Foreskin keratinocyte (primary cell): ENCODE measurements at places on chromosomes 6 and 20. TPM values are rescaled to one million over a fixed set of nuclear protein-coding genes. Genes with fewer than 3 reads are reported as not detected.

Gene TRIM15
- not detected in 2 replicates for total RNA-seq

Gene DEK
- total RNA-seq: 125 and 154 TPM in 2 replicates

Gene DEFB124
- total RNA-seq: not detected in 2 replicates

Gene RAET1L
- total RNA-seq: 1.1 and 2.4 TPM in 2 replicates

Gene CDSN
- total RNA-seq: 0.88 and 1.3 TPM in 2 replicates

Gene SMLR1
- total RNA-seq: not detected in 2 replicates

Gene PSORS1C2
- not detected in 2 replicates for total RNA-seq

Gene WFDC2
- 0.42 TPM in 1 of 2 replicates, not detected in the other for total RNA-seq

Gene SALL4
- 0.32 and 0.68 TPM in 2 replicates for total RNA-seq

Gene PTCHD4
- 0.20 and 0.25 TPM in 2 replicates for total RNA-seq

Gene POU3F2
- not detected in 2 replicates for total RNA-seq

Gene PGC
- not detected in 2 replicates for total RNA-seq

Gene NAPB
- 4.9 and 5.4 TPM in 2 replicates for total RNA-seq

Gene ENPP3
- total RNA-seq: not detected in 2 replicates

Gene HINT3
- 9.7 and 10.0 TPM in 2 replicates for total RNA-seq

Gene DLGAP4
- 31.0 and 31.7 TPM in 2 replicates for total RNA-seq

Gene FAM217B
- 13.7 and 14.7 TPM in 2 replicates for total RNA-seq

Gene CFB
- total RNA-seq: 0.34 and 0.92 TPM in 2 replicates

Gene RAB44
- 0.03 TPM in 1 of 2 replicates, not detected in the other for total RNA-seq

Gene MPC1
- 22.8 and 28.9 TPM in 2 replicates for total RNA-seq

Gene CASS4
- total RNA-seq: not detected in 2 replicates

Gene SCRT2
- not detected in 2 replicates for total RNA-seq

Gene DEFB132
- not detected in 2 replicates for total RNA-seq

Gene PRPH2
- total RNA-seq: not detected in 2 replicates

Gene TINAG
- total RNA-seq: not detected in 2 replicates

Gene WFDC12
- 0.18 and 0.61 TPM in 2 replicates for total RNA-seq

Gene PAX1
- not detected in 2 replicates for total RNA-seq

Gene TMEM170B
- total RNA-seq: 0.03 and 0.07 TPM in 2 replicates

Gene TTPAL
- 25.0 and 31.9 TPM in 2 replicates for total RNA-seq

Gene SLC22A7
- total RNA-seq: not detected in 2 replicates

Gene MTHFD1L
- 44.5 and 45.7 TPM in 2 replicates for total RNA-seq

Gene HRH3
- total RNA-seq: not detected in 2 replicates

Gene TXLNB
- total RNA-seq: not detected in 2 replicates

Gene PPP1R3G
- 0.07 and 0.10 TPM in 2 replicates for total RNA-seq

Gene CRIP3
- 0.25 TPM in 1 of 2 replicates, not detected in the other for total RNA-seq

Gene MUCL3
- total RNA-seq: not detected in 2 replicates

Gene BRPF3
- total RNA-seq: 6.9 and 7.3 TPM in 2 replicates

Gene DPPA5
- total RNA-seq: not detected in 2 replicates

Gene IP6K3
- not detected in 2 replicates for total RNA-seq

Gene ISM1
- 1.1 and 2.6 TPM in 2 replicates for total RNA-seq

Gene SOX18
- not detected in 2 replicates for total RNA-seq

Gene SSTR4
- total RNA-seq: not detected in 2 replicates
